ENCODE measurements at places on chromosomes 5 and 9.

DNA sequence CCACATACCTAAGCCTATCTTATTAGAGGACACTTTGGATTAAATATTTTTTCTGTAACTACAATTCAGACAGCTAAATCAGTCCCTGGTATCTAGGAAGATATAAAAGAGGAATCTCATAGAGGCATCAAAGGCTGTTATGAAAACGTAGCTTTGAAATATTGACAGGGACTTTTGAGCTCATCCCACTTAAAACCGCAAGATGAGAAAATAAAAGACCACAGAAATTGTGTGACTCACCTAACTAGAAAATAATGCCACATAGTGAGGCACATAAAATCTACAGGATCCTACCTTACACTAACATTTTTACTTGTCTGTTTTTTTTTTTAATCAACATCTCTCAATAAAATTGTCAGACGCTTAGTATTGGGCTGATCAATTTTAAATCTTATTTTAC lies 686.5 kb upstream of the COX7C start:
- no peak for DNase-seq

GRCh38 chr9:27566118-27566517 lies 7.2 kb downstream of the C9orf72 start:
- no peak for DNase-seq

DNA sequence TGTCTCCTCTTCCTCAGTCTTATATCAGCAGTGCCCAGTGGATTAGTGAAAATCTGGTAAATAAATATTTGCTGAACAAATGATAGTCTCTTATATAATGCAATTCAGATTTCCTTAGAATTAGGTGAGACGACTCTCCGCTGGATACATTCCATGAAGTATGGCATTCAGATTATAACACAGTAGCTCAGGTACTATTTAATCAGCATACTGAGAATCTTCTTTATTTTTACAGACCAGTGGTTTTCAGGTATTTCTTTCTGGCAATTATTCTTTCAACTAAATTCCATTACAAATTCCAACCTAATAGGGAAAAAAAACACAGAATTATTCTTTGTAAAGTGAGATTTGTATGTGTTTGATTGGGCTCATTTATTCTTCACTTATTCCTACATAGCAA lies 435.5 kb downstream of the TAF11L14 start:
- DNase-seq, result no peak

GRCh38 chr9:34552606-34552981 lies 29.8 kb upstream of the ENHO start:
- DNase-seq, result no peak

GRCh38 chr5:78112931-78113330 lies 181.6 kb downstream of the AP3B1 start:
- DNase-seq, result no peak

Measured in myocyte (in vitro differentiated cells).